ENCODE measurements at places on chromosomes 5 and 9.

- DNase-seq: no peak
Measured at GRCh38 chr5:58022055-58022454, 437.8 kb downstream of the PLK2 start.

GRCh38 chr5:133679534-133679933 lies 67.2 kb upstream of the FSTL4 start:
- DNase-seq: no peak

GRCh38 chr5:8730194-8730593 lies 815.7 kb downstream of the SEMA5A start:
- DNase-seq: no peak

- no peak for DNase-seq
Measured at GRCh38 chr5:81180780-81181460, 52.2 kb upstream of the CKMT2 start.

- DNase-seq: no peak
Measured at GRCh38 chr9:121698627-121699570, 47.5 kb downstream of the DAB2IP start.

DNA sequence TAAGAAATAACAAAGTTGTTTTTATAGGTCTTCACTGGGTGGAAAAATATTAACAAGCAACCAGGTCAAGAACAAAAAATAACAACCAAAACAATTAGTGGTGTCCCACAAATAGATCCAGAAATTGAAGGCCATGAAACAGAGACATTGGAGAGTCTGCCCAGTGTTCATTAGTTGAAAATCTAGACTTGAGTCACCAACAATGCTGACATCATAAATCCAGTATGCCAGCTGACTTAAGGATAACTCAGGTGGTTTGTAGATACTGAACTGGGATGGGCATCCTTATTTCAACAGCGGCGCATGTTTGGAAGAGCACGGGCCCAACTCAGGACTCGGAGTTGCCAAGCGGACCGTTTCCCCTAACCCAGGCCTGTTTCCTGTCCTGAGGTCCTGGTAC lies 80.7 kb upstream of the TNFAIP8 start:
- no peak for DNase-seq

GRCh38 chr5:95417971-95418370 lies 26.8 kb downstream of the FAM81B start:
- no peak for DNase-seq

- DNase-seq: peak; percentile 9
Measured at GRCh38 chr5:100901821-100902341, 1.2 kb downstream of the ST8SIA4 start.

DNA sequence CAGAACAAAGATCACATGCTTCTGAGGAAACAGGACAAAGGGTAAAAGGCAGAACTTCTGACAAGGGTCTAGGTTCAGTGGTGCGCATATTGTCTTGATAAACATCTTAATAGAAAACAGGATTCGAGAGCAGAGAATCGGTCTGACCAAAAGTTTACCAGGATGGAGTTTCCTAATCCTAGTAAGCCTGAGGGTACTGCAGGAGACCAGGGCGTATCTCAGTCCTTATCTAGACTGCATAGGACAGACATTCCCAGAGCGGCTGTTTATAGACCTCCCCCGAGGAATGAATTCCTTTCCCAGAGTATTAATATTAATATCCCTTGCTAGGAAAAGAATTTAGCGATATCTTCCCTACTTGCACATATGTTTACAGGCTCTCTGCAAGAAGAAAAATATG lies 32.4 kb upstream of the TNFSF8 start:
- no peak for DNase-seq

DNA sequence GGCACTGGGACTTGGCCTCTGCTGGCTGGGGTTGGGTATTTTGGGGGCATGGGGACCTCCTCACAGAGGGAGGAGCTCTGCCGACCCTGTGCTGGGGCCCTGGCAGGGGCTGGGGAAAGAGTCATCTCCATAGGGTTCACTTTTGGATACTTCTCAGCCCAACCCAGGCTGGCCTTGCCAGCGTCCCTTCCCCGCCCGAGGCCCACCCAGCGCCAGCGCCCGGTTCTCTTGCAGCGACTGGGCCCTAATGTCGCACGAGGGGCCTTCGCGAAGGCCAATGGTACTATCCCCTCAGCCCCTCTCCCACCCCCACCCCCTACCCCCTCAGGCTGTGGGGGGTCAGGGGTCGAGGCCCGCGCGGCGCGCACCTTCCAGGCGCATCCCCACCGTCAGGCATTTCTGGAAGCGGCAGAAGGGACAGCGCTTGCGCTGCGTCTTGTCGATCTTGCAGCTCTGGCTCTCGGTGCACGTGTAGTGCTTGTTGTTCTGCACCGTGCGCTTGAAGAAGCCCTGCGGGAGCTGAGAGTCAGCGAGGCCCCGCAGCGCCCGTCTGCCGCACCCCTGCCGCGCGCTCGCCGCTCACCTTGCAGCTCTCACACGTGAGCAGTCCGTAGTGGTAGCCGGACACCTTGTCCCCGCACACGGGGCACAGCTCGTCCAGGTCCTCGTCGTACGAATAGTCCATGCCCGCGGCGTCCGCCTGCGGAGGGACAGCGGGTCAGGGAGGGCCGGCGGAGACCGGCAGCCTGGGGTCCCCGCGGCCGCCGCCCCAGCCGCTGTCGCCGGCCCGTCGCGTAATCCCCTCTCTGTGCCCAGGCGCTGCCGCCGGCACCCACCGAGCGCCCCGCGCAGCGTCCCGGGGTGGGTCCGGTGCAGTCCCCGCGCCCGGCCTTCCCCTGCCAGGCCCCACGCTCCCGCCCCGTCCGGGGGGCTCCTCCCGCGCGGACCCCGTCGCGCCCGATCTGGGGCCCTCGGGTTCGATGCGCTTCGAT lies 4.2 kb downstream of the NR5A1 start:
- no peak for DNase-seq

DNA sequence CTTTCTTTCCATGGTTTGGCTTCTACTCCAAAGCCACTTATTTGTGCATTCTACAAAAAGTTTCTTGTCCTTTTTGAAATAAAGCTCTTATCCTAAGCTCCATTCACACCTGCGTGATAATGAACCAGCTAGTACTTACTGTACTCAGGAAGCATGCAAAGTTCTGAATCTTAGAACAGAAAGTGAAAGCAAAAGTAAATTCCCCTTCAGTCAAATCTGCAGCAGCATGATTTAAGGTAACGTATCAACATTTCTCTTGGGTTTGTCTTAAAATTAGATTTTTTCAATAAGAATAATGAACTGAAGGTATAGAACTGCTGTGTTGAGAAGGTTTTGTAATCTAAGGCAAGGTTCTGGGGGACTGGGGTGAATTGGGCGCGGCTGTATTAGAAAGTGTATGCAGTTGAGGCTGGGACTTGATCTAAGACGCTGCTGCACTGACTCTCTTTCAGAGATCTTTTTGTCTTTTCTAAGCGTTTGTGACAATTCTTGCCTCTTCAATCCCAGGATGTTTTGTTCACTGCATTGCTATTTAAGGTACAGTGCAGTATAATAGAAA lies at the start of gene ERAP2:
Gene ERAP2, plus strand, starts transcription at position 209 of the 559 bp plus-strand sequence. CDS start 3,186 bp downstream, outside the sequence.
- DNase-seq: no peak

GRCh38 chr9:136239983-136240330 lies 5.7 kb downstream of the QSOX2 start:
- DNase-seq: no peak

DNA sequence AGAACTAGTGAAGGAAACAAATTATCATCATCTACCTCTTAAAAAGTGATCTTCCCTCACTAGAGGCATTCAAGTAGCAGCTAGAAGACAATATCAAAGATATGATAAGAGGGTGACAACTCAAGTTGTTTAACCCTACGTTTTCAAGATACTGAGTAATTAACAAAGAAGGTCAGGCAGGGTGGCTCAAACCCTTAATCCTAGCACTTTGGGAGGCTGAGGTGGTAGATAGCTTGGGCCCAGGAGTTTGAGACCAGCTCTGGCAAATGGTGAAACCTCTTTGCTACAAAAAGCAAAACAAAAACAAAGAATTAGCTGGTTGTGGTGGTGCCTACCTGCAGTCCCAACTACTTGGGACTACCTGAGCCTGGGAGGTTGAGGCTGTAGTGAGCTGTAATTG lies 408.2 kb upstream of the TUSC1 start:
- DNase-seq: no peak

GRCh38 chr5:74631081-74631953 lies 9.2 kb downstream of the ENC1 start:
- no peak for DNase-seq

DNA sequence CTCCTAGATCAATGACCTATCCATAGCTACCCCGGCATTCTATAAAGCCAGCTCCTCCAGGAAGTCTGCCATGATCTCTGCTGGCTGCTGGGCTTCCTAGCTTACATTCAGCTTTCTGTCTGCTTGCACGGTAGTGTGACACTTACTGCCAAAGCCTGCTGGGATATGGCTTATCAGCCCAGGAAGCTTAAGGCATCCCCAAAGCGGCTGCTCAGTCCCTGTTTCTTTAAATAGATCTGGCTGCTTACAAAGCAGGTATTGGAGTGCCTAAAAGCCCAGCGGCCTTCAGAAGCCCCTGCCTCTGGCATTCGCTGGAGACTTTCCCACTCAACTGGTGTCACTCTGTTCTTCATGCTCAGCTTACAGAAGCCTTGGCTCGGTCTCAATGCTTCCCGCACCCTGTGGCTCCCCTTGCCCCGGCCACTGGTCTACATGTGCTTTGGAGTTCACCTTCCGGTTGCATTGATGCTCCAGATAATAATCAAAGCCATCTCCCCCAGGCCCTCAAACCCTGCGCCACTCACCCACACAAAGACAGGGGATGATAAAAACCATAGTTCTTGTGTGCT lies 31.3 kb upstream of the STRBP start:
- no peak for DNase-seq

DNA sequence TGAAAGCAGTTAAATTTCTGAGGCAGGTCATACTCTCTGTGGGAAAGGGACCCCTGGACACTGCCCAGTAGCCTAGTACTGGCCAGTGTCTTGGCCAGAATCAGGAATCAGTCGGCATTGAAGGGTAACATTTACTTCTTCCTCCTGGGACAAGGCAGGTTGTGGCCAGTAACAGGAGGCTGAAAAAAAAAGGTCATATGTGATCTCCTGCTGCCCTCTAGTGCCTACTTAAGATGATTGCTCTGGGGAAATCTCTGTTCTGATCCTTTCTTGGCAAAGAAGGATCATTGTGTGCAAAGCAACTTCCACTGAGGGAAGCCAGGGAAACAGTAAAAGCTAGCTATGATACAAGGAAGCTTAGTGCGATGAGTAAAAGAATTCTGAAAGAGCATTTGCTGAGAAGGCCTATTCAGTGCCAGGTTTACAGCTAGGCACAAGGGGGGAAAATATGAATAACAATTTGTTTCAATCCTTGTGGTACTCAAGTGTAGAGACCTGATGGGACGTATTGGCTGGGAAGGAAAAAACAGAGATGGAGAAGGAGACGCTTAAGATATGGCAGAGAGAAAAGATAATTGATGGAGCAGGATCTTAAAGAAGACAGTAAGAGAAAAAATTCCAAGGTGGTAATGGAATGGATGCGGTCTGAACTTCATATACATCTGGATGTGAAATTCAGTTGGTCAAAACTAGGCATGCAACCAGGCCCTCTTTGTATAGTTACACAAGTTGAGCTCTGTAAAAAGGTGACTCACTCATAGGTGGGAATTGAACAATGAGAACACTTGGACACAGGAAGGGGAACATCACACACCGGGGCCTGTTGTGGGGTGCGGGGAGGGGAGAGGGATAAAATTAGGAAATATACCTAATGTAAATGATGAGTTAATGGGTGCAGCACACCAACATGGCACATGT lies 25.8 kb upstream of the TRIM32 start:
- DNase-seq: no peak

DNA sequence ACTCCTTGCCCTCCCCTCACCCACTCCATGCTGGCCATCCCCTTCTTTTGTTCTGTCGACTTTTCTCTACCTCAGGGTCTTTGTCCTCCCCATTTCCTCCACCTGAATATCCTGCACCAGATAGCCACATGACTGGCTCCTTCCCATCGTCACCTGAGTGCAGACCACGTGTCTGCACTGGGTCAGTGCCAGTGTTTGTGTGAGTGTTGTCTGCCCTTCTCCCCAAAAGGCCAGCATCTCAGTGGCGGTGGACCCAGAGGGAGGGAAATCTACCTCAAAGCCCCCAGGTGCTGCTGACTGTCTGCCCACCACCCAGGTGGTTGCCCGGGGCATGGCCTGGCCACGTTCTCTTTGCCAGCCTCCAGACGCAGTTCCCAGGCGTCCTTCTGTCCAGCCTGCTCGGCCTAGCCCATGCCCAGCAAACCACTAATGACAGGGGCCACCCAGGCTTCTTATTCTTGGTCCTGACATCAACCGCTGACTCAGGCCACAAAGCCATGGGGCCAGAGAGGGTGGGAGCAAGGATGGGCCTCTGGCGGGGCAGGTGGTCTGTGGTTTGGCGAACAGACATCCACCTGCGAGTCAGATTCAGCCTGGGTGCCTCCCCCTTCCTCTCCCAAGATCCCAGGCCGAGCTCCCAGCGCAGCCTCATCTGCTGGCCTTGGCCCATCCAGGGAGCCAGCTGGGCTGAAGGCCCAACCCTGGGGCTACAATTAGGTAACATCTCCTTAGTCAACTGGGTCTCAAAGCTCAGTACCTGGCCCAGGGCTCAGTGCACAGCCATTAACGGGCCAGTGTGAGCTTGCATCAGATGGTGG lies 5.5 kb upstream of the NINJ1 start:
- no peak for DNase-seq

DNA sequence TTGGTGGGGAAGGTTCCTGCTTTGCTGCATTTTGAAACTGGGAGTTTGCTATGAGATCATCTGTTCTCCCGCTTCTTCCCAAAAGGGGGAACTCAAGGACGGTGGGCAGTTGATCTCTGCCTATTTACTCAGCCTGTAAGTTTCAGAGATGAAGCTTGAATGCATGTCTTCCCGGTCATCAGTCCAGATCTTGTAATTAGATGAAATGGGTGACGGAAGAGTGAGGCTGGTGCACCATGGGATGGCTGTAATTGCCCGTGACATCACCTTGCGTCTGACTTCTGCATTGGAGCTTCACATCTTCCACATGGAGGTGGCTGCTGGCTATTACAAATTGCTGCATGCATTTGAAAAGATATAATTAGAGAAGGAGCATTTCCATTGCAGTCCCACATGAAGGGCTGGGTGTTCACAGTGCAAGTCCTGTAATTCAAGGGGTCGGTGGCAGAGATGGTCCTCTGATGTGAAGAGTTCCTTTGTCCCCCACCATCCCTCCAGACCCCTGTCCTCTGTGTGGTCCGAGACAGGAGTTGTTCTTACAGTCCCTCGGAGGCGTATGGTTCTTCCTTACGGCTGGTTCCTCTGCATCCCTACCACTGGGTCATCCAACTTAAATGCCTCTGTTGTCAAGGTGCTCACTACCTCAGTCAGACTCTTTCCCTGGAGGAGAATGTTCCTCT lies 72.9 kb downstream of the ZNF618 start:
- DNase-seq: no peak

GRCh38 chr5:134446938-134447337 lies 35.3 kb upstream of the CDKN2AIPNL start:
- DNase-seq: no peak

DNA sequence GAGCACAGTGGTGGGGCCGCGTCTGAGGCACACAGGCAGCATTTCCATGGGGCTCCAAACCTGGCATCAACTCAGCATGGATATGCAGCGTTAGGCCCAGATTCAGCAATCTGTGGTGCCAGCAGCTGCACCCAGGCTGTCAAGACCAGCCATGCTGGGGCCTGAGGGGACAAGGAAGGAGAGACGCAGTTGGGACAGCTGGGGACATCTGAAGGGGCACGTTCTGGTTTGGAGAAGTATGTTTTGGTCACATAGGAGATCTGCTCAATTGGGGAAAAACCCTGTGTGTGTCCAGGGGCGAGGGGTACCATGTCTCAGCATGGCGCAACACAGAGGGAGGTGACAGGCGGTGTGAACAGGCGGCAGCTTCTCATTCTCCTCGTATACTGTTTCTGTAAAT lies 66.6 kb upstream of the ECM2 start:
- DNase-seq: no peak

Data from esophagus squamous epithelium (tissue), 5 donors.